Right lung (tissue), 10 donors: ENCODE measurements at places on chromosomes 5 and 9. TPM values are rescaled to one million over a fixed set of nuclear protein-coding genes. Genes with fewer than 3 reads are reported as not detected.

The CCNO gene
- 6.0 TPM for polyA plus RNA-seq

The TSSK1B gene
- not detected for polyA plus RNA-seq

DNA sequence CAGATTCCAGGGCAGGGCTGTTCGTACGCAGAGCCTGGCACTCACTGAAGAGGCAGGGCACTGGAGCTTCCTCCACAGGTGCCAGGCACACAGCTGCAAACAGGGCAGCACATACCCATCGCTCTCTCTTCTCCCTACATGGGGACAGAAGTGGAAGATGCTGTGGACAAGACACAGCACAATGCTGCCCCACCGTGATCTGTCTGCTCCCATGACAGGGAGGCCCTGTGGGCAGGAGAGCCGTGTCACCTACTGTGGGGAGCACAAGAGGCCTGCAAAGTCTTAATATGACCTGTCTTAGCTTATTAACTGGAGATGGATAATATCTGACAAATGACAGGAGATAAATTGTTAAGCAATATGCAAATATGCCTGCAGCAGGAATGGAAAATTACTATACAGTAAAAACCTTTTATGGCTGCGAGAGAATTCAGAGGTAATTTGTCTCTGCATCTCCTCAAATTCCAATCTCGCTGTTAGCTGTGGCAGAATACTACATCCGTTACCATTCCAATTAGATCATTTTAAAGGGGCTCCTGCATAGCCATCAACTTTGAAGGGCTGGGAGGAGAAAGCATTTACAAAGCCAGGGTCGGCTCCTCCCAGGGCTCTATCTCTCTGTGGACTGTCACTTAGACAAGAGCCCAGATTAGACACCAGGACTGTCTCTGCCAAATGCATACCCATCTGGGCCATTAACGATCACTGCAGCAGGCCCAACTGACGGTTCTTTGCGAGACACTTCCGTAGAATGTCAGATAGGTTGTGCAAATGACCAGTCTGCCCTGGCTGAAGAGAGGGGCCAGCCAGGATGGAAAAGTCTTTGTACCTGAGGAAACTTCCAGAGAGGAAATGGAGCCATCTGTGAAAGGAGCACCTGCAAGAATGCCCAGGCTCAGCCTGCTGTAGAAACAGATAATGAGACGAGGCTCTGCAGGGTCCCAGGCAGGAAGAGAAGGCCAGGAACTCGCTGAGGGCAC is 90.7 kb upstream of the FSTL4 start:
- DNase-seq, result no peak

DNA sequence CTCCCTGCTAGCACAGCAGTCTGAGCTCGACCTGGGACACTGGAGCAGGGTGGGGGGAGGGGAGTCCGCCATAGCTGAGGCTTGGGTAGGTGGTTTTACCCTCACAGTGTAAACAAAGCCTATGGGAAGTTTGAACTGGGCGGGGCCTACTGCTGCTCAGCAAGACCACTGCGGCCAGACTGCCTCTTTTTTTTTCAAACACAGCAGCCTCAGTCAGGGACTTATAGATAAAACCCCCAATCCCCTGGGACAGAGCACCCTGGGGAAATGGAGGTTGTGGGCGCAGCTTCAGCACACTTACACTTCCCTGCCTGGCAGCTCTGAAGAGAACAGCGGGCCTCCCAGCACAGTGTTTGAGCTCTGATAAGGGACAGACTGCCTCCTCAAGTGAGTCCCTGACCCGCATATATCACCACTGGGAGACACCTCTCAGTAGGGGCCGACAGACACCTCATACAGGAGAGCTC is 151.1 kb upstream of the APC start:
- no peak for DNase-seq
